ENCODE measurements at places on chromosomes 3 and 15.

GRCh38 chr3:100776097-100776729 lies 66.9 kb downstream of the TFG start:
- no peak for DNase-seq

DNA sequence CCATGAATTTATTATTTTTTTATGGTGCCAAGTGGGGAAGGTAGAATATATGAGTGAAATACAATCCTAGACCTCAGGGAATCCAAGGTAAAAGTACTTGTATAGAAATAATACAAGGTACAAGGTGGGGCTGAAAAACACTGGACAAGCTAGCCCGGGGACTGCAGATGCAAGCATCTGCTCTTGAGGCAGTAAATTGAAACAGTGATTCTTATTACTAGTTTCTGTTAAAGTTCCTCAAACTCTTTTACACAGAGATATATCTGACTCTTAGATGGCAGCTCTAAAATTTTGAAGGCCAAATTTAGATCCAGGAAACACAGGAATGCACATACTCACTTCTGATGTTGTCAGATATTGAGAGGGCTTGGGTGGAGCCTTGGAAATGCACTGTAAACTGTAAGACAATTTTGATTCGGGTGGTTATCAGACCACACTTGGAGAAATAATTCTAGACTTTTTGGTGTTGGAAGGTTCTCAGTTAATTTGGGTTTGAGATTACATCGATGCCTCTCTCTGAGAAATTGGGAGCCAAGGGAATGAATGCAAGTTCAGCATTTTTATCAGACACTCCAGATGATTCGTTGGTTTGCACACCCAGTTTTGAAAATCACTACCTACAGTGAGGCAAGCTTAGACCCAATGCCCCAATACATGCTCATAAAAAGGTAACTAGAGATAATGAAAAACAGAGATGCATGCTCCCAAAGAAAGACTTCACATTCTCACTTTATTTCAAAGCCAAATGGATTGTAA lies 7.3 kb downstream of the TP63 start:
- no peak for DNase-seq

DNA sequence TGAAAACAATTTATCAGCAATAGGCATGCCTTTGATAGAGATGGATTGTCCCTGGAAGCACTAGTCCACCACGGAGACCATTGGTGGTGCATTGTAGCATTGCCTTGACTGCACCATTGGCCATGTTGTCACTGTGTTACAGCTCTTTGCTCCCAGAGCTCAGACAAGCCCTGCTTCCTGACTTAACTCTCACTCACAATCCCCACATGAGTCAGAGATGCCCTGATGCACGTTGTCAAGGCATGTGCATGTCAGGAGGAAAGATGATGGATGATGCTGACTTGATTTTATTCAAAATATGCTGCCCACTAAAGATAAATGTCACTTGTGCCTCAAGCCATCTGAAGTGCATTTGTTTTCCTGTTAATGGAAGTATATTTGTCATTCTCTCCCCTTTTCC lies 266.1 kb downstream of the ARRDC4 start:
- DNase-seq: no peak

GRCh38 chr3:161556941-161557340 lies 60.3 kb downstream of the OTOL1 start:
- no peak for DNase-seq

- peak; percentile 85 for DNase-seq
Measured at GRCh38 chr3:50292159-50293078, at the start of gene IFRD2. TSS of gene IFRD2 (minus strand) at chr3:50292429. CDS start at chr3:50292274, 155 bp downstream.

DNA sequence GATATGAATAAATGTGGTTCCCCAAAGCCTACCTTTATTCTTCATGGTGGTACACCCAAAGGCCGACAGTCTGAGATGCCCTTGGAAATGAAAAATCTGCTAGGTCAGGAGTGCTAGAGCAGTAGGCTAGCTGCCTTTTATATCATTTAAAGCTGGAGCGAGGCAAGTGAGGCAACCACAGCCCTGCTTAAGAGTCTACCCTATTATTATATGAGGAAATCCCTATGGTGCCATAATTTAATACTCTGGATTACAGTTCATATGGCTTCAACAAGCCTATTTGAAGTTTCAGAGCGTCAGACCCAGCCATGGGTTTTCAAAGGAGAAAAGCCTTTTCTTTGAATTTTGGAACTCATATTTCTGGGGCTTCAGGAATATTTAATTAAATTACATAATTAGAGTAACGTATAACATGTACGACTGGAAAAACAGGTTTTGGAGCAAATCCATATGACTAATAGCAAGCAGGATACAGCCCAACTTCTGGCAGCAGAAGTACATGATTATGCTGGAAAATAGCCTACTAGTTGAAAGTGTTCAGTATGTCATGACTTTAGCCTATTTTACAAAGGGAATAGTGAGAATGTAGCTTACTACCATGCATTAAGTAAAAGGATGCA lies 18.0 kb upstream of the SLTM start:
- peak; percentile 45 for DNase-seq

GRCh38 chr15:75129788-75130187 lies 71.9 kb upstream of the C15orf39 start:
- no peak for DNase-seq

Measured in AG09309 (cell line).